NCI-H1930 (cell line): ENCODE measurements at places on chromosomes 5 and 9.
A peak's percentile ranks its signal among the peaks of the same experiment; 100 is the strongest.

DNA sequence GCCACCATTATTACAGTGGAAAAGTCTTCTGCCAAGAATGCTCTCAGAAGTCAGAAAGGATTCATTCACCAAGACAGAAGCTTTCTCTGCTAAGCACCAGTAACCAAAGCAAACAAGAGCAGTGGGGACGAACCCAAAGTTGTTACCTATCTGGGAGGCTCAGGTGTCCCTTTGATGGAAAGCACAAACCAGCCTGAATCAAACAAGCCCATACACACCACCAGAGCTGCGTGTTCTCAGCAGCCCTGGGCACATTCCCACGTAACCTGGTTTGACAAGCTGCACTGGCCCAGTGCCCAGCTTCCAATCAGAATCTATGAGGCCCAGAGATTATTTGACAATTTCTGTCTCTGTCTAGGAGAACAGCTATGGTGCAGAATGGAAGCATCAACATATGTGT lies 252.6 kb downstream of the ACTL7B start:
- DNase-seq = no peak

DNA sequence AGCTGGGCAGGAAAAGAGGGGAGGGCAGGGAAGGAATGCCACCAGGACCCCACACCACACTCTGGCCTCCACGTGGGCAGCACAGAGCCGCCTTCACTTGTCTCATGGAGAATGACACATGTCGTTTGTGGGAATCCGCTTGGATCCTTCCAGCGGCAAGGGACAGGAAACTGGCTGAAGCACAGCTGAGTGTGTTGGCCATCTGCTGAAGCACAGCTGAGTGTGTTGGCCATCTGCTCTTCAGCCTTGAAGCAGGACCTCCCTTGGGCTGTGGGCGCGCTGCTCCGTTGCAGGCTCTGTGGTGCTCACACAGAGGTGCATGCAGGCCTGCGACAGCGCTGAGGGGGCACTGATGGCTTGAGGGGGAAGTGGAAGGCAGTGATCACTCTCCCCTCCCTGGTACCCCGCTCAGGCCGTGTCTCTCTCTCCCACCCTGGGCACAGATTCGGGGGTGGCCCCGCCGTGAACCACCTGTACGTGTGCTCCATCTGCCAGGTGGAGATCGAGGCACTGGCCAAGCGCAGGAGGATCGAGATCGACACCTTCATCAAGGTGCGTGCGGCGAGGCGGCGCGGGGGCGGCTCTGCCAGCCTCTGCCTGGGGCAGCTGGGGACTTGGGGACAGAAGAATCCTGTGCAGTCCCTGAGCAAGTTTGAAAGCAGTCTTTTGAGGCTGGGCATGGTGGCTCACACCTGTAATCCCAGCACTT lies 40.6 kb downstream of the USP20 start:
- DNase-seq = no peak

DNA sequence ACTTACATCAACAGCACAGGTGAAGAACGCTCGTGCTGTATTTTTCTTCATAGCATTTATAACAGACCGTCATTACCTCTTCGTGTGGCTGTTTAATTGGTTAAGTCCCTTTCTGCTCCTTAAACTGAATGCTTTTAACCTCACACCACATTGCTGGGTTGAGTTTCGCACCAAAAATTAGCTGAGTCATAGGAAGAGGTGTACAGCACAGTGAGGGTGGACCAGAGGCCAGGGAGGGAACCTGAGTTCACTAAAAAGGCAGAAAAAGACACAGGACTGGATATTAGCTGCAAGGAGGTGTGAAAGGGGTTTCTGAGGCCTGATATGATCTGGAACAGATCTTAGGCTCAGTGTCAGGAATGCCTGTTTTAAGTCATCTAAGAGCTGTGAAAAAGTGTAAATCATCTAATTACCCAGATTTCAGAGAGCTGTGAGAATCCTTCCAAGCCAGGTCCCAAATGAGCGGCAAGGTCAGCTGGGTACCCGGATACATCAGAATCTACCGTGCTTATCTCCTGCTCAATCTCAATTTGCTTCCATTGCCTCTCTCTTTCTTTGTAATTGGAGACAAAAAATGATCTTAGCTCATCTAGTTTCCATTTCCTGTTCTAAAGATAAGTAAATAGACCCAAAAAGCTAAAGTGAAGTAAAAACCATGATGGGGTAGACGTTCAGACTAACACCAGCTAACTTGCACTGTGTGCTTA lies 7.1 kb upstream of the CFAP90 start:
- no peak for DNase-seq

- DNase-seq = no peak
Observed at GRCh38 chr9:15786616-15787015, 233.8 kb downstream of the CCDC171 start.

- DNase-seq = no peak
Observed at GRCh38 chr5:174935854-174936474, 211.6 kb downstream of the MSX2 start.

- no peak for DNase-seq
Observed at GRCh38 chr5:172881691-172882370, 47.8 kb downstream of the ERGIC1 start.

DNA sequence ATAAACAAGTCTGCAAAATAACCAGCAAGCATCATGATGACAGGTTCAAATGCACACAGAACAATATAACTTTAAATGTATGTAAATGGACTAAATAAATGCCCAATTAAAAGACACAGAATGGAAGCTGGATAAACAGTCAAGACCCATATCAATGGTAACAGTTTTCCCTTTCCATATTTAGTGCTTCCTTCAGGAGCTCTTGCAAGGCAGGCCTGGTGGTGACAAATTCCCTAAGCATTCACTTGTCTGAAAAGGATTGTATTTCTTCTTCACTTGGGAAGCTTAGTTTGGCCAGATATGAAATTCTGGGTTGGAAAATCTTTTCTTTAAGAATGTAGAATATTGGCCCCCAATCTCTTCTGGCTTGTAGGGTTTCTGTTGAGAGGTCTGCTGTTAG lies 120.2 kb upstream of the RASA1 start:
- DNase-seq = no peak

- DNase-seq = no peak
Observed at GRCh38 chr5:110354915-110355644, 371.4 kb downstream of the TMEM232 start.

DNA sequence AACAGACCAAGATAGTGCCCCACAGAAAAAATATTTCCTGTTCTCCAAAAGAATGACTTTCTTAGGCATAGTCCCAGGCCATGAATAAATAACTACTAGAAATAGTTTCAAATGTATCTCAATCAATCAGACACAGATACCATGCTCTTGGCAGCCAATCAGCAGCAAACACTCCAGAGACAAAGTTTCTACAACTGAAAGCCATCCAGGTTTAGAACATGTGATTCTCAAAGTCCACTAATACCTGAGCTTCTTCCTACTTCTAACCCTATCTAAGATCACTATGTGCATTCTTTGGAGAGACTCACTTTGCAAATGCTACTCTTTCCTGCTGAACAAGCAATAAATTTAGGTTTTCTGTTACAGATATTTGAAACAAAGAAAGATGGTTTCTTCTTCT lies 425.8 kb upstream of the GRIN3A start:
- no peak for DNase-seq

- no peak for DNase-seq
Observed at GRCh38 chr5:107388141-107388861, 282.4 kb downstream of the EFNA5 start.

GRCh38 chr9:129968690-129969485 lies 74.1 kb downstream of the FNBP1 start:
- no peak for DNase-seq

DNA sequence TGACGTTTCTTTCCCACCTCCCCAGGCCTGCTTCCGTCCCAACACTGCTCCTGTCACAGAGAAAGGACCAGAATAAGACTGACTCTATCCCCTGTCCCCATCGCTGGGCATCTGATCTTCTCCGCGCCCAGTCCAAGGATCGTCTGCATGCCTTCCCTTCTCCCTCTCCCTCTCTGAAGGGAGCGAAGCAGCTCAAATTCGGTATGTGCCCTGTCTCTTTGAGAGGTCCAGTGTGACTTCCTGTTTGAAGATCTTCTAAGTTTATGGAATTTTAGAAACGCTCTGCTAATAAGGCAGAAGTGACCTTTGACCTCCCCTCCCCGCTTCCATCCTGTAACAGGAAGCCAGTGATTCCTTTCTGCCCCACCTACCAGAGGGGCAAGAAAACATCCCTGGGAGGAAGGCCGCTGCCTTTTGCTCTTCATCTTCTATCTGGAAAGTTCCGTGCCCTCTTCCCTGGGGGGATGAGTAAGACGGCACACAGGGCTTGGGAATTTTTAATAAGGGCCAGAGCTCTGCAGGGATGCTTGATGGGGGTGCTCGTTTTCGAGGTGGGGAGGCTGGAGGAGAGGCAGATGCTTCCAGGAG lies 40.7 kb upstream of the RNU6ATAC start:
- DNase-seq = no peak

DNA sequence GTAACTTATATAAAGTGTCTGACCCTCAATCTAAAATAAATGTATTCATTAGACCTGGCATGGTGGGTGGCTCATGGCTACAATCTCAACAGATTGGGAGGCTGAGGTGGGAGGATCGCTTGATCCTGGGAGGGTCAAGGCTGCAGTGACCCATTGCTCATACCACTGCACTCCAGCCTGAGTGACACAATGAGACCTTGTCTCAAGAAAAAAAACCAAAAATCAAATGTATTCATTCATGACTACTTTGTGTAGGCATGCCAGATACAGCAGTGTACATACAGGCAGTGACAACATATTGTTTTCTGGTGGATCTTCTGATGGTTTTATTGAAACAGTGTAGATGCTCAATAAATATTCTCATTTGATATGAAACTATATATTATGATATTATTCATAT lies 201.0 kb downstream of the TRIM32 start:
- no peak for DNase-seq

- DNase-seq = no peak
Observed at GRCh38 chr5:16669776-16670175, 53.0 kb upstream of the RETREG1 start.

DNA sequence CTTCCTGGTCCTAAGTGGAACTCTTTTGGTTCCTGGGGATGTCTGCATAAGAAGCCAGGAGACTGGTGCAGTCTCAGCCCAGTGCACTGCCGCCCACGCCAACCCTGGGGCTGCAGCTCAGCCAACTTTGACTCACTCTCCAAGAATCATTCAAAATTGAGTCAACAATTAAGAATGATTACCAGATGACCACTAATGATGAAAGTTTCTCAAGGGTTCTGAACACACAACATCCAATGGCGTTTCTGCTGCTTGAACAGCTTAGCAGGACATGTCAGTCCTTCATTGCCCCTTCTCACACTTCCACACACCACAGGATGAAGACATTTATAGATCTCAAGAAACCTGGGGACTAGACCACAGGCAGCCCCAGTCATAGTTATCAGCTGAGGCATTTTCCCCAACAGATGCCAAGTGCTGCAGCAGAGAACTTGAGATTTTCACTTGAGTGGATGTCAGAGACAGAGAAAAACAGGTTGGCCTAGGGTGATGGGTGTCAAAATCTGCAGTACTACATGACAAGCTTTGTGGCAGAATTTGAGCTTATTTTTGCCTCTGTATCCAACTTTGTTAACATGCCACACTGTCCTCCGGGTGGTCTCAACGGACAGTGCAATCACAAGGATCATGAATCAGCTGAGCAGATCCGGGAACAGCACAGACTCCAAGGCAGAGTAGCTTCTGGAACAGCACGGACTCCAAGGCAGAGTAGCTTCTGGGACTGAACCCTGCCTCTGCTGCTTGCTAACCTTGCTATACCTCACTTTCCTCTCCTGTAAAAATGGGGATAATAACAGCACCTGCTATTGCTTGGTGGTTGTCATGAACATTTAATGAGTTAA lies 356.1 kb downstream of the SPOCK1 start:
- no peak for DNase-seq

DNA sequence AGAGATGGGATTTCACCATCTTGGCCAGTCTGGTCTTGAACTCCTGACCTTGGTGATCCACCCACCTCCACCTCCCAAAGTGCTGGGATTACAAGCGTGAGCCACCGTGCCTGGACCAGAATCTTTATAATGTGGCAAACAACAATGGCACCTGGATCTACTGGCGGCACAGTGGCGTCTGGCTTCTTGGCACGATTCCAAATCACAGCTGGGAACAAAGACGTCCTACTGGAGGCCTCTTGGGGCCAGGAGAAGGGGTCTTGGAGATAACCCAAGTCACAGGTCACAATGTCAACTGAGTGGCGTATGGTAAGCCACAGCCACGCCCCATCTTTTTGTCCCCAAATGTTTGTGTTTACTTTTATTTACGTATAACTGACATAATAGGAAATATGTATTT lies 77.8 kb upstream of the RAPGEF1 start:
- peak; percentile 82 for DNase-seq

DNA sequence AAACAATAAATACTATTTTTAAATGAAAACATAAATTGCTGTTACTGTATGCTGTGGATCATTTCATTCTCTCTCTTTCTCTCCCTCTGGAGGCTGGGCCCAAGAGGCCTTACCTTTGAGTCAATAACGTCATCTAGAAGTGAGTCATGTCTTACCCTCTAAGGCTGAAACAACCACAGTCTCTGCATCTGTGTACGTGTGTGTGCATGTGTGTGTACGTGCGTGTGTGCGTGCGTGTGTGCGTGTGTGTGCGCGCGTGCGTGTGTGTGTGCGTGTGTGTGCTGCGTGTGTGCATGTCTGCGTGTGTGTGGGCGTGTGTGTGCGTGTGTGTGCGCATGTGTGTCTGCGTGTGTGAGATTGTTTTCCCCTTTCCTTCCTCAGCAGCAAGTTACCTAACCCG lies 13.6 kb upstream of the IL17B start:
- no peak for DNase-seq

- DNase-seq = no peak
Observed at GRCh38 chr5:176633598-176633997, 3.1 kb downstream of the EIF4E1B start.

- no peak for DNase-seq
Observed at GRCh38 chr5:118723021-118723338, 265.4 kb downstream of the DTWD2 start.

DNA sequence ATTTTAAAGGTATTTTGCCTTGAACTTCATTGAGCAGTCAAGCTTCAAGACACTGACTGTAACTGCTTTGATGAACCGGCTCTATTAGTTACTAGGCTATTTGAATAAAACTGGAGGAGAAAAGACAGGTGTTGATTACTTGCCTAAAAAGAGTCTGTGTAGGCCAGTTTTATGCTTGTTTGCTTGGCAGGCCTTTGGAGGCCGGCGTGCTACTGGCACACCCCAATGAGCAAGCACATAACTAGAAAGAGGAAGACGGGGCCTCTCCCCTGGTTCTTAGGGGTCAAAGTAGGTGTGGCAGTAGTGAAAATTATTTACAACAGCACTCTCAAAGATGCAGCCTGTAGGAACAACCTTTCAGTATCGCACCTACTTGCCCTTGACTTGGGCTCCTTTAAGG lies 2.1 kb upstream of the ZFR start:
- no peak for DNase-seq

GRCh38 chr5:132477784-132478365 lies 12.7 kb downstream of the IRF1 start:
- no peak for DNase-seq

- DNase-seq = no peak
Observed at GRCh38 chr5:150653145-150653761, 7.8 kb upstream of the MYOZ3 start.

- no peak for DNase-seq
Observed at GRCh38 chr5:88393716-88394535, 125.3 kb upstream of the TMEM161B start.
